ENCODE measurements at places on chromosomes 1 and 21.

DNA sequence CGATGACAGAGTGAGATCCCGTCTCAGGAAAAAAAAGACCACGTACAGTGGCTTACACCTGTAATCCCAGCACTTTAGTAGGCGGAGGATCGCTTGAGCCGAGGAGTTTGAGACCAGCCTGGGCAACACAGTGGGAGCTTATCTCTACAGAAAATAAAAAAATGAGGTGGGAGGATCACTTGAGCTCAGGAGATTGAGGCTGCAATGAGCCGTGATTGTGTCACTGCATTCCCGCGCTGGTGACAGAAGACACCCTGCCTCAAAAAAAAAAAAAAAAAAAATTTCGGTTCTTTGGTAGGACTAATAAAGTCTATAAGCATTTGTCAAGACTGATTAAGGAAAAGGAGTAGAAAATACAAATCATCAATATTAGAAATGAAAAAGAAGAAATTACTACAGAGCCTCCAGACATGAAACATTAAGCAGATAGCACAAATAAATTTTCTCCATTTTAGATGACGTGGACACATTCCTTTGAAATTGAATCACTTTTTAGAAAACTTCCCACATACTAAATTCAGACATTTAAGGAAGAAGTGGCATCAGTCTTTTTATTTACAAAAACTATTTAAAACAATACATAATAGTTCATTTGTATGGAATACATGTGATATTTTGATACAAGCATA lies 30.4 kb downstream of the MORC3 start:
- no peak for DNase-seq

GRCh38 chr1:22729400-22729773 lies 18.7 kb downstream of the EPHB2 start:
- no peak for DNase-seq

GRCh38 chr1:41799723-41800122 lies 119.0 kb downstream of the HIVEP3 start:
- DNase-seq = no peak

GRCh38 chr1:57089855-57090254 lies 124.0 kb upstream of the C8B start:
- no peak for DNase-seq

GRCh38 chr1:17914131-17914530 lies 159.0 kb downstream of the ACTL8 start:
- no peak for DNase-seq
